Stimulated activated CD8-positive, alpha-beta memory T cell treated with anti-CD3 and anti-CD28 coated beads, Interleukin-7, amount 100 ng/mL, for 48 hours (primary cell): ENCODE measurements at places on chromosomes 1 and 21.

- DNase-seq: no peak
Observed at GRCh38 chr1:79638382-79638781, 631.9 kb upstream of the ADGRL4 start.

DNA sequence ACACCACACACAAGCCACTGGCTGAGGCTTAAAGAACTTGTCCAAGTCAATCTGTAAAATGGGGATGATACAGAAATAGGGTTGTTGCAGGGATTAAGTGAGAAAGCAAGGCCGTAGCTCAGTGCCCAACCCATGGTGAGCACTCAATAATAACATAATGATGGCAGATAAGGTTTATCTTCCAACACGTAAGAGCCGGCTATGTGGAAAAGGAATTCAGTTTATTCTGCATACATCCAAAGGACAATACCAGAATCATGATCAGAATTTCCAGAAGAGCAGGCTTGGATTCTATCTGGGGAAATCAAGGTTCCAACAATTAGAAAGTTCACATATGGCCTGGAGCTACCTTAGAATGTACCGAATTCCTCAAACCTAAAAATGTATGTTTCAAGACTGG is 4.6 kb downstream of the TMPRSS2 start:
- no peak for DNase-seq

DNA sequence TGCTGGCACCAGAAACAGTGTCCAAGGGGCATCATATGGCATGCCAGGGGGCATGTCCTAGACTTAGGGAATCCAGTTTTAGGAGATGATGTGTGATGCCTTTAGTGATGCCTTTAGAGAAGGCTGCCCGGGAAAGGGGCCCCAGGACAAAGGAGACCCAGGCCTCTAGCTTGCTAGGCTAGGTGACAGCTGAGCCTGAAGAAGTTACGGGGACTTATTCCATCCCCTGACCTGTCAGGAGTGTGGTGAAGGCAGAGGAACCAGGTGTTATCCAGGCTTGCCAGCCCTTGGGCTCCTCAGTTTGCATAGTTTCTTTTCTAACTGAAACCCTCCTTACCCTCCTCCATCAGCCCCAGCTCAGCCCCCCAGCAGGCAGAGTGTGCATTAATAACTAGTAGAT is 269.7 kb upstream of the CSF3R start:
- DNase-seq: no peak

- DNase-seq: no peak
Observed at GRCh38 chr1:30668546-30669327, 54.6 kb downstream of the MATN1 start.

DNA sequence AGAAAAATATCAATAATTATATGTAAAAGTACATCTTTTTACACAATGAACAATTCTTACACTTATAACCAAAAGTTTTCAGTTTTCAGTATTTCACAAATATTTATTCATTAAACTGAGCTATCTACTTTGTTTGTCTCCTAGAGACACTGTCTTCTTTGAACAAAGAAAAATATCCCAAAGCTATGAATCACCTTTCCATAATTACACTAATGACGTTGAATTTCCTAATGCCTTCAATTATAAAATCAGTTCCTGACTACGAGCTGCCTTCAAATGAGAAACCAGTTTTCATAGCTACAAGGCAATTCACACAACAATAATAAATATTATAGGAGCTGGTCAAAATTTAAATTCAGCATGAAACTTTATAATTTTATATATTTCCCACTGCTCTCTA is 201.8 kb upstream of the BRINP3 start:
- no peak for DNase-seq

DNA sequence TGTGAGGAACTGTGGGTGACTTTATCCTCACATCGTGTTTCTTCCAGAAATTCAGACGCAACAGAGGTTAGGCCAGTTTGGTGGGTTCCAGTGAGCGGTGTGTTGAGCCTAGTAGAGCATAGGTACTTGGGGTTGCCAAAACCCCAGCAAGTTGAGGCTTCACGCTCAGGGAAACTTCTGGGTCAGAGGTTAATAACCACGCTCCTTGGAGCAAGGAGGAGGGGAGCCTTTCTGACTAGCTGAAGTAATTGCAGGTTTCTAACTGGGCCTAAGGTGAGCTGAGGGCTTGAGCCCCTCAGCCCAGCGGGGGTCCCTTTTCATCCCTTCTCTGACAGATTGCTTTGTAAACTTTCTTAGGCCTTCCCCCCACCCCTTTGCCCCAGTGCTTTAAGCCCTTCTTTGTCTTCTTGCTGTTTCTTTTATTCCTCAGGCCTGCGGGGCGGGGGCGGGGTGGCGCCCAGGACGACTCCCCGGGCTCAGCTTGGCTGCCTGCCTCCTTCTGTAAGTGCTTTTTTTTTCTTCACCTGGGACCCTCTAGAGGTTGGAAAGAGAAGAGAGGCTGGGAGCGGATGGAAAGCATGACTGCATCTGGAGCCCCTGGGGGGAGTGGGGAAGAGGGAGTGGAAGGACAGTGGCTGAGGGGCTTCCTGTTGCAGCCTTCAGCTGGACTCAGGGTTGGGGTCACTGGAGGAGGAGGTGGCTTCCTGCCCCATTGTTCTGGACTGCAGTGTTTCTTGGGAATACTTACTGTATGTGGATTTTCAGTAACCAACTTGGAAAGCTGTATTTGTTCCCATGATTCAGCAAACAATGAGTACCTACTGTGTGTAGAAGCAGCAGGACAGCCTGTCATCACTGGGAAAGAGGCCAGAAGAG is 1.3 kb upstream of the ZNF436 start:
- DNase-seq: no peak
